HuH-7 (cell line): ENCODE measurements at places on chromosomes 1 and 21.

DNA sequence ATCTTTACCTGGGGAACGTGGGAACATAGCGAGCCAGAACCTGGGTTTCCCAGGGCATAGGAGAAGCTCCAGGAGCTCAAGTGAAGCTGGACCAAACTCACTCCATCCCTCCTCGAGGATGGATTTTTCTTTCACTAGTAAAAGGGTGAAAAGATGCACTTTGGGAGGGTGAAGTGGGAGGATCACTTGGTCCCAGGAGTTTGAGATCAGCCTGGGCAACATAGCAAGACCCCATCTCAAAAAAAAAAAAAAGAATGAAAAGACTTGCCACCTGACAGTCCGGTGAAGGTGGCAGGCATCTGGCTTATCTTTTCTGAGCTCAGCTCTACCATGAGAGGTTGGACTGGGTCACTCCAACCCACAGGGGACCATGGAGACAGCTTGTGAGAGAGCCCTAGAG is 42.3 kb downstream of the CHAF1B start:
- no peak for DNase-seq

DNA sequence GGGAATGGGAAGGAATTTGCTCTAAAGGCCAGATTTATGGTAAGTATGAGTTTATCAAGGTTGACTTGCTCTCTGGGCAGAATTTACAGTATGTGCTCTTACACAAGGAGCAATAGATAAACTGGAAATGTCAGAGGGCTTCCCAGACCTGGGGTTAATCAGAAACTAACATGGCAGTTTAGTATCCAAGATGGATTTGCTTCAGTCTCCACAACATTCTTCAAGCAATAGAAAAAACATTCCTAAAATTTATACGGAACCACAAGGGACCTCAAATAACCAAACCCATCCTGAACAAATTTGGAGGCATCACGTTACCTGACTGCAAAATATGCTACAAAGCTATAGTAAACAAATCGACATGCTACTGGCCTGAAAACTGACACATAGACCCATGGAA is 606.7 kb upstream of the CHRM3 start:
- no peak for DNase-seq

GRCh38 chr1:108722292-108722691 is 9.6 kb downstream of the FNDC7 start:
- no peak for DNase-seq

DNA sequence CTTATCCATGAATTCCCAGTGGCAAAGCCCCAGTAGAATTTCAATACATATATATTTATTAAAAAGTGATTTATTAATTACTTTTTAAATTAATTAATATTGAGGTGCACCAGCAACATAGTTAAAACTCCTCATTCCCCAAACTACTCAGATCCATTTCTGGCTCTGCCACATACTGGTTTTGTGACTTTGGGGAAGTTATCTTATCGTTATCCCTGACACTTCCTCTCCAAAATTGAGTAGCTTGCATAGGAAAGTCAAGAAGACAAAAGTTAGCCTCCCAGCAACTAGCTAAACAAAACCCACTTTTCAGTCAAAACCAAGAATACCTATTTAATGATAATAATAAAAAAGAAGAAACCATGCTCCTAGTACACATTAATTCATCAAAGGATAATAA is 35.9 kb downstream of the TCP10L start:
- DNase-seq, result no peak

GRCh38 chr1:30763651-30764248 is 6.2 kb upstream of the LAPTM5 start:
- DNase-seq, result no peak

DNA sequence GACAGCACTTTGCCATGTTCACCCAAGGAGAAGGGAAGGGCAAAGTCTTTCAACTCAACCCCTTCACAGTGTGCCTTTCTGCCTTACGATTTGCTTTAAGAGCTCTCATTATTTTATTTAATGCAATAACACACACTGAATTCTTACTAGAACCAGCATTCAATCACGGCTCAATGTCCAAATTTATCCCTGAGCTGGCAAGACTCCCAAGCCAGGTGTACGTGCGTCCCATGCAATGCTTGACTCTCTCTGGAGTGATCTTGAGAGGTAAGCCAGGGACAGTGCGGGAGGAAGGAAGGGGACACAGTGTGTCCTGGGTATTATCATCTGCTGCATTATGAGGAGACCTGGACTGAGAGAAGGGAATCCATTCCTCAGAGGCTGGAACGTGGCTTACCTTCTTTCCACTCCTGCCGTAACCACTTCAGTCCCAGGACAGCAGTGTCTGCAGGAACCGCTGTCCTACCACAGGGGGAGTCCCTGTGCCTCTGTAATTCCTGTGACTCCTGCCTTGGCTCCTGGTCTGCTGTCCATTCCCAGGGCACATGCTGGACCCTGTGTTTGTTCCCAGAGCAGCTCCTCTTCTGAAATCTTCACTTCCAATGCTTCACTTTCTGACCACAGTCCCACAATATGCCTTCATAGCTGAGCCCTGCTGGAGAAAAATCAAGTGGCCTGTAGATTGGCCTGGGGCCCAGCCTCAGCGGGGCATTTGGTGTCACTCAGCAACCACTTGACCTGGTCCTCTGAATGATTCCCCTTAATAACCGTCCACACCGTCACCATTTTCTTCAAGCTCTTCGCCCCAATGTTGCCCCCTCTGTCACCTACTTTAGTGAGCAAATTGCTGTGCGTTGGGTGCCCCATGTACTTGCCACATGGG is 28.6 kb upstream of the STUM start:
- DNase-seq, result peak; percentile 33

DNA sequence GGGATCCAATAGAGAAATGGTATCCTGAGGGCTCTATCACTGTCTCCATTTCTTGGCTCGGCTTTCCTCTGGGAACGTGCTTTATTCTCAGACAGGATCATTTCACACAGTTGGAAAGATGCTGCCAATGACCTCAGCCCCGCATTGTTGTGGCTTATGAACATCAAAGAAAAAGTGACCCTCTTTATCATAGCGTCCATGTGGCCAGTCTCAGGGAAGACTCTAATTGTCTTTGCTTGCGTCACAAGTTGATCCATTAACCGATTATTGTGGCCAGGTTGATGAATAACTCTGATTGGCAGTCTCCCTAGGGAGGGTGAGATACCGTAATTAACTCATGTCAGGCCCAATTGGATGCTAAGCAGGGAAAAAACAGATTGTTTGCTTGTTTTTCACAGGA is 10.4 kb upstream of the TMEM9 start:
- no peak for DNase-seq

DNA sequence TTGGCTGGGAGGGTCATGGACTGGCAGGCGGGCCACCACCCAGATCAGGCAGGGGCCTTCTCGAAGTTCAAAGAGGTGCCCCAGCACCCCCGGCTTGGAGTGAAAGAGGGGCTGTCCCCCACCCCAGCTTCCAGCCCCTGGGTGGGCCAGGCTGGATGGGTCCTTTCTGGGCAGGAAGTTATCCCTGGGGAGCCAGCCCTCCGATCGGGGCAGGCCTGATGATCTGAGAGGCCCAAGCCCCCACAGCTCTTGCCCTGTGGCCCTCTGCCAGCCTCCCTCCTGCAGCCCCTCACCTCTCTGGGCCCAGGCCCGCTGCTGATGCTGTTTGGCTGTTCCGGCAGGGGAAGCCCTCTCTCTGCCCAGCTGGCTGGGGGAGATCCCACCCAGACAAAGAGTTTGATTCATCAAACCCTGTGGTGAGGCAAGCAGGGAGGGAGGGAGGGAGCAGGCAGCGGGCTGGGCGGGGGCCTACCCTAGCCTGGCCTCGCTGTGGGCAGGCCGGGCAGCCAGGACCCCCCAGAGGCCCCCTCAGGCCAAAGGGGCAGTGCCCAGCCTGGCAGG is 2.5 kb downstream of the ARHGEF19 start:
- no peak for DNase-seq

DNA sequence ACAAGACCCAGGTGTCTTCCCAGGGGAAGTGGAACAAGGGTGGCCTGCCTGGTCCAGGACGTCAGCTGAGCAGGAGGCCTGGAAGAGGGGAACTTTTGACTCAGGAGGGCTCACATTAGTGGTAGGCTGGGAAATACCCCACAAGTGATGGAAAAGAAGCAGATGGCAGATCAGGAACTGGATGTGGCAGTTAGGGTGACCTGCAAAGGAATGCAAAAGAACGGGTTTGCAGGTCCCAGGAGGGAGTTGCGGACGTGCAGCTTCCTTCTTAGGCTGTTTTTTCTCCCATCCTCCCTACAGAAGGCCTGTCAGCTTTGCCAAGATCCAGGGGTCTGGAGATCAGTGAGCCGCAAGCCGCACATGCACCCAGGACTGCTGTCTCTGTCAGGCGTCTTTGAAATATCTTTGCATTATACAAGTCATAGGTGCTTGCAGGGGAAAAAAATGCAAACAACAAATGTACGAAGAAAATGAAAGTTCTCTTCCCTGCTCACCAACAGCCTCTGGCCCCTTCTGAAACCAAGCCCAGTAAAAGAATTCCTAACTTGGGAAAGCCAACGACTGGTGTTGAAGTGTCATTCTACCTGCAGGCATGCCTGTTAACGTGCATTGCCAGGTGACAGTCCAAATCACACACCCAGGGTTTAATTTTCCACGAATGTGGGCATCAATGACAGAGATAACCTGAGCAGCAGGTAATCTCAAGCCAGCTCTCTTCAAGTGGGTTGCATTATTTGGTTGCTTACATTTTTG is 34.4 kb downstream of the NENF start:
- no peak for DNase-seq
